ENCODE measurements at places on chromosomes 4 and X.

GRCh38 chrX:149987613-149988012, 49.3 kb upstream of the EOLA2 start:
- no peak for DNase-seq

DNA sequence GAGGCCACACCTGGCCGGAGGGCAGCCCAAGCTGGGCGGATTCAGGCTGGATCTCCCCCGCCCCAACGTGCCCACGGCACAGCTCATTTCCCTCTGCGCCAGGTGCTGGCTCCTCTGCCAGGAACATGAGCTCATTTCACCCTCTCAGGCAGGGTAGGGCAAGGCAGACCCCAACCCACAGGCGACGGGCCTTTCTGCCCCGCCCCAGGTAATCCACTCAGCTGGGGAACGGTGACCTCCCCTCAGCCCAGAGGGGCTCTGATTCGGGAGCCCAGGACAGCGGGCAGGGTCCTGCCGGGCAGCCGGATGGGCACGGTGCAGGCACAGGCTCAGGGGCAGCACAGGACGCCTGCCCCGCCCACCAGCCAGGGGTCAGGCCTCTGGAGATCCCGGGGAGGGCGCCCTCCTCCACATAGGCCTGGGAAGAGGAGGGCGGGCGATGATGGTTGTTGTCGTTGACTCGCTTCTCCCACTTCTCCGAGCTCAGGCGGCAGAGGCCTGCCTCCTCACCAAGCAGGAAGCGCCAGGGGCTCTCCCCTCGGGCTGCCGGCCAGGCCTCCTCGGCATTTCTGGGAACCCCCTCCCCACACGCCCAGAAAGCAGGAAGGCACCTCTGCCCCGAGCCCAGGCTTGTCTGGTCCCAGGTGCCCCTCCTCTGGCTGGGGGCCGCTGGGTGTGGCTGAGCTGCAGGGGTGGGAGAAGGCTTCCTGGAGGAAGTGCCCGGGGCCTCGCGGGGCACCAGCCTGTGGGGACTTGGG, 31.1 kb downstream of the TACC3 start:
- DNase-seq, result peak; percentile 32

DNA sequence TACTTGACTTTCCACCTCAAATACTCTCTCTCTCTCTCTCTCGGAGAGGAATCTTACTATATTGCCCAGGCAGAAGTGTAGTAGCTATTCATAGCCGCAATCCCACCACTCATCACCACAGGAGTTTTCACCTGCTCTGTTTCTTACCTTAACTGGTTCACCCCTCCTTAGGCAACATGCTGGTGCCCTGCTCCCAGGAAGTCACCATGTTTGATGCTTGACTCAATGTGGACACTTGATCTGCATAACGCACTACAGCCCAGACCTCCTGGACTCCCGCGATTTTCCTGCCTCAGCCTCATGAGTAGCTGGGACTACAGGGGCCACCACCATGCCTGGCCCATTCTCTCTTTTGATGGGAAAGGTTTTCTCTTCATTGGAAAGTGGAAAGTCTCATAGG, 271.8 kb downstream of the FBXW7 start:
- DNase-seq, result no peak

DNA sequence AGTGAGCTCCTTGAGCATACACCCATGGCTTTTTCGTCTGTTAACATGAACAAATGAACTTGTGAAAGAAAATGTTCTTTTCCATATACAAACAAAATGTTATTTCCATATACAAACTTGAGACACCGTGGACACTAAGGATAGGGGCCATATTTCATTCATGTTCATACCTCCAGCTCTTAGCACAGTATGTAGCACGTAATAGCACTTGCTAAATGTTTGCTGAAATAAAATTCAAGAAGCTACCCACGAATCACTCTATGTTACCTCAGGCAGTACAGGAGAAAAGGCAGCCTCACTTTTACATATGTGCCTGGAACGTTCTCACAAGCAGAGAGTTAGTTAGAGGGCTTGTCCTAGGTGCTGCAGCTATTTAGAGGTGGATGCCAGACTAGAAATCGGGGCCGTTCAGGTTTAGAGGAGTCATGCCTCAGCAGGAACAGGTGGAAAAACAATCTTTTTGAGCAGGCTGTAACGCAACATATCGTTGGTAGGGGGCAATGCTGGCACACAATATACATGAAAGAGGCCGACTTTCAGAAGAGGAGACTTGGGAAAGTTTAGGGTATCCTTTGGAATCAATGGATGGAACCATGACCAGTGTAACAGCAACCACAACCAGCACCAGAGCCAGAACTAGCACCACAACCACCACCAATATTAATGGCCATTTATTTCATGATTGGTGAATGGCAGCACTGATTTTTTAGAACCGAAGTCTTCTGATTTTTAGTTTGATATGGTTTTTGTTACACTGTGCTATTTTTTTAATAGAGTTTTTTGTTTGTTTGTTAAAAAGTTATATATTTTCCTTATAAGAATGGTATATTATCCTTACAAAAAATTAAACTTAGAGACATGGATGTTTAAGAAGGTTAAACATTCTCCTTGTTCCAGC, 14.8 kb upstream of the PAQR3 start:
- peak; percentile 68 for DNase-seq

GRCh38 chrX:19462231-19462630, 53.1 kb downstream of the MAP3K15 start:
- DNase-seq, result no peak

GRCh38 chr4:182143822-182144625, 99.2 kb upstream of the TENM3 start:
- DNase-seq, result peak; percentile 68

DNA sequence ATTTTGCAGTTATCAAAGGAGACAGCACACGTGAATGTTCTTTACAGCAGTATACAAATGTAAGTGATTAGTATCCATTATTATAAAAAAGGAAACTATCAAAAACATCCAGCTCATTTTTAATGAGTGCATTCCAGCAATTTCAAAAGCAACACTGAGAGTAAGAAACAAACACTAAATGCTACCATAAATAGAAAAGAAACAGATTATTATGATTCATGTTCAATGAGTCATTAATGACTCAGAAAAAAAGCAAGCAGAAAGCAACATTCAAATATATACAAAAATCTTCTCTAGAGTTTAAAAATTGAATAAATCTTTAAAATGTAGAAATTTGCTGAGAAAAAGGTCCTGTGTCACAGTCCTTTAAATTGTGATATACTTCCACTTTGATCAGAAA, 346.5 kb upstream of the FMR1 start:
- DNase-seq, result no peak

GRCh38 chrX:155070975-155071693, at the start of the genes BRCC3, CMC4 and MTCP1:
BRCC3 (plus strand) TSS chrX:155071508; CDS start chrX:155071528, 20 bp downstream.
CMC4 (minus strand) TSS chrX:155071136; CDS start chrX:155064023, 7,113 bp downstream.
MTCP1 (minus strand) TSS chrX:155071136; CDS start chrX:155066010, 5,126 bp downstream.
- DNase-seq, result peak; percentile 88

- no peak for DNase-seq
These were observed 19.1 kb upstream of the FRYL start for GRCh38 chr4:48799157-48799556.

- DNase-seq, result no peak
These were observed 212.6 kb upstream of the RASGEF1B start for GRCh38 chr4:81684352-81684751.

DNA sequence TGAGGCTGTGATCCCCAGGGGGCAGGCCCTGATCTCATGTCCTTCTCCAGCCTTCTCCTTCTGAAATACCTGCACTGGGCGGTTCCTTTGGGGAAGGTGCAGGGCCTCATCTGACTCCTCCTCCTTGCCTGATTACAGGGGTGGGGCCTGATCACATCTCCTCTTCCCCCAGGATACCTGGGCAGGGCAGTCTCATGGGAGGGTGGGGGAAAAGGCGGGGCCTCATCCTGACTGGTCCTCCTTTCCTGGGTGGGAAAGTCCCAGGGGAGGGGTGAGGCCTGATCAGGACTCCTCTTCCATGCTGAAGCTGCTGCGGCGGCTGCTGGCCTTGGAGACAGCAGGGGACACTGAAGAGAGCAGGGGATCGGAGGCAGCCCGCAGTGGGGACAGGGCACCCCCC, 13.3 kb downstream of the TFE3 start:
- no peak for DNase-seq
